ENCODE measurements at places on chromosomes 2 and 18.

DNA sequence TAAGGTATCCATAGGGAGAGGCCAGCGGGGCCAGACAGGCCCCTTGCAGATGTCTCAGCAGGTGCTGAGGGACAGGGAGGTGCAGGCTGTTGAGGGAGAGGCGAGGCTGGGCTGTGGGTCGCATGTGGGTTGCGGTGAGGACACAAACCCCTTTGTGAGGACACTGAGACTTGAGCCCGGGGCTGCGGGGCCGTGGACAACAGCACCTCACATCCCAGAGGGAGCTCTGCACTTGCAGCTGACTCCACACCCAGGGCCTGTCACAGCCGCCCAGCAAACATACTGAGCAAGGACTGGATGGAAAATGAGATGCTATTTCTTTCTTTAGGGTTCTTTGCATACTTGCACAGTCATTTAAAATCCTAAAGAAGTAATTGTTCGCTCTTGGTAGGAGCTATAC is 95.3 kb upstream of the NFATC1 start:
- no peak for DNase-seq

GRCh38 chr2:25176138-25176537 is 7.8 kb upstream of the POMC start:
- peak; percentile 17 for DNase-seq

- DNase-seq = no peak
Observed at GRCh38 chr2:159064446-159065301, 96.2 kb downstream of the TANC1 start.

- no peak for DNase-seq
Observed at GRCh38 chr2:179655627-179656026, 205.8 kb downstream of the ZNF385B start.

- no peak for DNase-seq
Observed at GRCh38 chr2:150630587-150631235, 143.2 kb upstream of the RND3 start.

DNA sequence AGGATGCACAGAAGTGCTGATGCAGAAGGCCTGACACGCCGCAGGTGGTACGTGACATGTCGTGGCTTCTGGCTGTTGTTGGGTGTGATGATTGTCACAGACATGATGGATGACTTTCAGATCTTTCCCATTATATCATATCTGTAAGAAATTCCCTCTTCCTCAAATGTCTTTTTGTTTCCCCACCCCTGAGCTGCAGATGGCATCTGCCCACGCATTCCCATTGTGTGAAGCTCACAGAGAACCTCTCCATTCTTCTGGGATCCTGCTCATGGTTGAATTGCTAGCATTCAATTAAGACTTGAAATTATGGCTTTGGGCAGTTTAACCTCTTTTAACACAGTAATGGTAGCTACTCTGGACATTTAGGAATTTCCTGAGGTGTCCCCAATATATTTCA is 28.3 kb upstream of the EPHA4 start:
- DNase-seq = no peak

DNA sequence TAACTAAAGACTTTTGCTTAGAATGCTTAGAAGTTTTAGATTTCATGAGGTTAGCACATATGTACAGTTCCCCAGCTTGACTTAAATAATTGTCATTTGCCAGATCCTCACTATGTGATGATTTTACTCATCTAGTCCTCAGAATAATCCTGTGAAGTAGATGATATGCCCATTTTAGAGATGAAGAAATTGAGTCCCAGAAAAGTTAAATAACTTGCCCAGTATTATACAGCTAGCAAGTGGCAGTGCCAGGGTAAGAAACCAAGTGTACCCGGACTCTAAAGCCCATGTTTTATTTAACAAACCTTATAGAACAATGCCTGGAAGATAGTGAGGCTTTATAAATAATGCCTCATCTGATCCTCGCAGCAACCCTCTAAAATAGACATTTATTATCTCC is 28.3 kb downstream of the SPDYA start:
- no peak for DNase-seq

DNA sequence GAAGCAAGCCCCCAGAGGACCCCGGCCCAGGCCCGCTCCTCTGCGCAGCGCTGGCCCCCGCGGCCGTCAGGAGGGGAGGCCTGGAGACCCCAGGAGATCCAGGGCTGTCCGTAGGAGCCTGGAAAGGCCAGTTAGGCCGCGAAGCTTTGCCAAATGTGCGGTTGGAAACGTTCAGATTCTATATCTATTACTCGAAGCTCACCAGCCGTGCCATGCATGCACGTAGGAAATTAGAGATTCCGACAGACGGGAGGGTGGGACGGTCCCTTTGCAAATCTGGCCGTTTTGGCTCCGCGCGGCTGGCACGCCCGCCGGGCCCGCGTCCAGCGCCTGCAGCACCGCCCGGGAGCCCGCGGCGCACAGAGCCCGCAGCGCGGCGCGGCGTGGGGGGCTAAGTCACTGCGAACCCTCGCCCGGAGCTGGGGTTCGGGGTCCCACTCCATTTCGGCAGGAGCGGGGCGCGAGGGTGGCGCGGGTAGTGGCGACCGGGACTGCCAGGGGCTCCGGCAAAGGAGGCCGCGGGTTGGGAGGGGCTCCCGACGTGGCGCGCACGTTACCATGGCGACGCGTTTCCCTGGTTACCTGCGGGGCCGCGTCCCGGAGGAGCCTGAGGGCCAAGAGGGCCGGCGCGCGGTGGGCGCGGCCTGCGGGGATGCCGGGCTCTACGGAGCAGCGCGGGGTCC is 488.6 kb upstream of the SMIM21 start:
- DNase-seq = no peak

GRCh38 chr2:60463249-60463648 is 90.2 kb downstream of the BCL11A start:
- DNase-seq = no peak

GRCh38 chr2:72089537-72089936 is 58.1 kb downstream of the CYP26B1 start:
- no peak for DNase-seq

DNA sequence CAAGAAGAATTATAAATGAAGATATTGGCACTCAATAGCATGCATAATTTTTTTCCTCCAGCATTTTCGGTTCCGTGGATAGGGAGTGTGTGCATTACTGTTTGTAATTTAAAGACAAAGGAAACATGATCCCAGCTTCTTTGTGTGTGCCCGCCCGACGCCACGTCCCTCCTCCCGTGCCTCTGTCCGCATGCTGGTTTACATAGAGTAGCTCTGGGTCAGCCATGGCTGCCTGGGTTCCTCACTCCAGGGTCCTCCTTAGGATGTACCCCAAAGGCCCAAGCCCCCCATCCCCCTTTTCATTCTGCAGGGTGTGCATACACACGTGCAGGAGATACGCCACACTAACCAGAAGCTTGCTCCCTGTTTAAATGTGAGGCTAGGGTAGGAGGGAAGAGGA is 214.7 kb downstream of the KLHL29 start:
- DNase-seq = no peak

DNA sequence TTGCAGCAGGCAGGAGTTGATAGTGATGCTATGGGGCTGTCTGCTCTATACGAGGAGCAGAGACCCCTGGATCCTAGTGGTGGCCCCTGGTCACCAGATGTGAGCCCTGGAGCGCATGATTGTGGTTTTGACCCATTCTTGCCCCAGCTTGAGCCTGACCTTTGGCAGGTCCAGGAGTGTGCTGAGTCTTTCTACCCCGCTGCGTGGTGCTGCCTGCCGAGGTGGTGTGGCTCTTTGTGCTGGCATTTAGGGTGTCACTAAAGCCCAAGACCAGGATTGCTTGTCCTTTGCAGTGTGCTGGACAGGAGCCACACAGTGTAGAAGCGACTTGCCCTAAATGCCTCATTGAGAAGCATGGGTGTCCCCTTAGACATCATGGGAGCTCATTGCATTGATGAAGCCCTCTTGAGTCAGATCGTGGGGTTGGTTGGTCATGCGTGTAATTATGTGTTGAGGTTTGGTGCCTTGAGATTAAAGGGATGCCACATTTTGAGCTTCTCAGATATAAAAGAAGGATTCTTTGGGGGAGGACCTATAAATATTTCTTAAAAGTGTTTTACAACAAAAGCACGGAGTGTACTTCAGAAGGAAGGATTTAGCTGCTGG is 88.3 kb downstream of the AGAP1 start:
- no peak for DNase-seq

- DNase-seq = no peak
Observed at GRCh38 chr2:239216614-239217273, 184.1 kb downstream of the HDAC4 start.

DNA sequence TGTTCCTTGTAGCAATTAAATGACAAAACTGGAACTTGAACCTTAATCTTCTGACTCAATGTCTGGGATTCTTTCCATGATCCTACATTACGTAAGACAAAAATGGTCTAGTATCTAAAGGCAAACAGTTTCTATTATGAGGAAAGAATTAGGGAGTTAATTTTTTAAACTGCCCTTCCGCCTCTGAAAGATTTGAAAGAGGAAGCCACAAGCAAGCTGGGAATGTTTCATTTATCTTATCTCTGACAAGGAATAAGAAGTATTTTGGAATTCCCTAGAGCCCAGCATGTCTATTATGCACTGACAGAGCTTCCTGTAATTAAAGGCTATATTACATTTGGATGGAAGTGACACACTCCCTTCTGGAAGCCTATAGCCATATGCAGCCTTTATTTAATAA is 558.8 kb upstream of the CDH2 start:
- DNase-seq = no peak

DNA sequence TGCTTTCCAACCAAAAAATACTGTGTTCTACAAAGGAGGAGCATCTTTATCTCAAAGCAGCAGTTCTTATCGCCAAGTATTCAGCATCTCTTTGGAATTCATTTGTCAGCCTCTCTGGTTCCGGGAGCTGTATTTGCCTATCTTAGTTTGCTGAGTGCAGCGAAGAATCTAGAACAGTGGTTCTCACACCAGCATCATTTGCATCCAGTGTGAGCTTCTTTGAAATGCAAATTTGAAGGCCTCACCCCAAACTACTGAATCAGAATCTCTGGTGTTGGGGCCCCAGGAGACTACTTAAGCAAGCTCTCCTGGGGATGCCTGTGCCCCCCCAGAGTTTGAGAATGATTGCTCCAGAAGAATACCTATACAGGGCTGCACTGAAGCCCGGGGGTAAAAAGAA is 1.5 kb upstream of the PTPN2 start:
- no peak for DNase-seq

GRCh38 chr2:20666304-20667150 is at the start of gene GDF7:
Gene GDF7 (plus strand): TSS chr2:20667144. CDS start chr2:20667240, 96 bp downstream.
- DNase-seq = peak; percentile 14

DNA sequence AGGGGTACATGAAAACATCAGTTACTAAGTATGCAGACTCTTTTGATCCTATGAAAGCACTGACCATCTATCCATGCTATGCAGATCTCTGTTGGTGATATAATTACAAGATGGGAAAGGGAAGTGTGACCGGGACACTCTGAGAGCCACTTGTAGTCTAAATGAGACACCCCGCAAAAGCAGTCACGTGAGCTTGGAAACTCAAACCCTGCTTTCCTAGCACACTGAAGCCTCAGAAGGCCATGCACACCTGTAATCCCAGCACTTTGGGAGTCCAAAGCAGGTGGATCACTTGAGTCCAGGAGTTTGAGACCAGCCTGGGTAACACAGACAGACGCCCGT is 137.5 kb downstream of the INO80D start:
- DNase-seq = no peak

DNA sequence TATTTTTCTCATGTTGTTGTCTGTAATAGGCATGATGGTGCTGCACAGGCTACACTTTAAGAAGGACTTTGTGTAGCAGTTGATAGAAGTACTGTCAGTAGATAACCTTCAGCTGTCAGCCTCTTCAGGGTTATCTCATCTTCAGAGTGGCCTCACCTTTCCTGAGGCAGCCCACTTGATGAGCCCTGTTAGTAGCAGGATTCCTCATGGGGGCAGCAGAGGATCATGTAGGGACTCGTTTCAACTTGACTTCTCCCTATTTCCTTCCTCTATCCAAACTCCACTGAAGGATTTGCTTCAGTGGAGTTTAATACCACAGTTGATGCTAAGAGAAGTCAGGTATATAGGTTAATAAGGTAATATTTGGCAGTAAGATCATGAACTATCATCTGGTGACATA is 530.3 kb upstream of the FSIP2 start:
- peak; percentile 69 for DNase-seq

DNA sequence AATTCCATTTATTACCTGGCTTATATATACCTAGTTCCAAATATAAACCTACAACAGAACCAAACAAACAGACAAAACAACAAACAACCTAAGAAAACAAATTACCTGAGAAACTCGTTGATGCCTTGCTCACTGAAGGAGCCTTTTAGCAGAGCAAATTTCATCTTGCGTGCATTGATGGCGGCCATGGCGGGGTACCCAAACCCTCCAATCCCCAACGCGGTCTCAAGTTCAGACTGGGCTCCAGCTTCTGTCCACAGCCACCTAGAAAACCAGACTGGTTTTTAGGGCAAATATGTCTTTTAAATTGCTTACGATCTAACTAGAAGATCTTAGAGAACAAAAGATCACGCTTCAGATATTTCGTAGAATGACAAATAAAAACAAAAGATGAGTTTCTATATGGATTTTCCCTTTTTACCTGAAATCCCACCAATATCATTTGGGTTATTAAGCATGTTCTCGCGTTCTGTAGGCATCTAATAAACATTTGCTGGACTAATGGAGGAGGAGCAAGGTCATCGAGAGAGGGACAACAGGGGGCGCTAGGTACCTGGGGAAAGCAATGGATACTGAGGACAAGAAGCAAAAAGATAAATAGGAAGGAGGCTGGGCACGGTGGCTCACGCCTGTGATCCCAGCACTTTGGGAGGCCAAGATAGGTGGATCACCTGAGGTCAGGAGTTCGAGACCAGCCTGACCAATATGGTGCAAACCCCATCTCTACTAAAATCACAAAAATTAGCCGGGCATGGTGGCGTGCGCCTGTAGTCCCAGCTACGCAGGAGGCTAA is 25.2 kb downstream of the PDIA6 start:
- no peak for DNase-seq

DNA sequence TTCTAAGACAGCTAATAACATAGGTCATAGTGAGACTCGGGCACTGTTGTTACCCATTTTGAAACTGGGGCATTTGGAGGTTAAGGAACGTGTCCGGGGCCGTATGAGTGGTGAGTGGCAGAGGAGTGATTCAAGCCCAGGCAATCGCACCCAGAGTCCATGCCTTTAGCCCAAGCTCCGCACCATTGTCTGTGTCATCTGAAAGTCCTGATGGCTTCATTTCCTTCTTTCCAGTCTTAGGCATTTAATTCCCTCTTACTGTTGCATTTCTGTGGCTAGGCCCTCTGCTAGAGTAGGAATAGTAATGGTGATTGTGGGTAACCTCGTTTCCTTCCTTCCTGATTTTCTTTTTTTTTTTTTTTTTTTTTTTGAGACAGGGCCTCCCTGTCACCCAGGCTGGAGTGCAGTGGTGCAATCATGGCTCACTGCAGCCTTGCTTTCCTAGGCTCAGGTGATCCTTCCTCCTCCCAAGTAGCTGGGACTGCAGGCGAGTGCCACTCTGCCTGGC is 49.8 kb upstream of the ASB1 start:
- peak; percentile 40 for DNase-seq

DNA sequence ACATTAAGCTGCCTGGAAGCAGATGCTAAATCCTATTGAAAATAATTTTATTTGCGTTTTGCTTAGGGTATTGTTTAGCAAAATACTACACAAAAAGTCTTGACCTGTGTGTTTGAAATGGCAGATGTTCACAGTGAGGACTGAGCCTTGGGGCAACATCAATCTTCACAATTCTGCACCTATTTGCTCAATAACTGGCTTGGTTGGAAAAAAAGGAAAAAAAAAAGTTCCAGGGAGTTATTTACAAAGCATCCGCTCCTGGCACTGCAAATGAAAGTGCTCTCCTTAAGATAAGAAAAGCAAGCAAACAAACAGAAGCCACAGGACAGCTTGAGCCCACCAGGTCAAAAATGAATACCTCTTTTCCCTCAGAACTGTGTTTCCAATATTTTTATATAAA is 77.7 kb downstream of the MAP2 start:
- DNase-seq = no peak

- no peak for DNase-seq
Observed at GRCh38 chr2:219149667-219150066, 10.9 kb downstream of the NHEJ1 start.
